ENCODE measurements at places on chromosomes 1 and 21.

DNA sequence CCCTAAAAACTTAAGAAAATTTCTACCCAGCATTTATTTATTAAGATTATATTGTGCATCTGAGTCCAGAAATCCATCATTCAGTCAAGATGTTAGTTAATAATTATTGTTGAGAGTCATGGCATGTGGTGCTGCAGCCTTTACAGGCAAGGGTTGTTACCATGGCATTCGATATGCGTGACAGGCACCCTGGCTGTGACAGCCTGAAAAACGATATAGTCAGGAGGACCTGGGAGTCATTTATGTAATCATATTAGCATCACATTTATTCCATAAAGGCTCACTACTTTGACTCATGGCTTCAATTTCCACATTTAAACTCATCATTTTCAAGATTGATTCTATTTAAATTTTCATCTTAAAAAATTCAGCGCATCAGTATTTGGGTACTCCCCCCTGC lies 68.0 kb downstream of the CACHD1 start:
- no peak for DNase-seq

DNA sequence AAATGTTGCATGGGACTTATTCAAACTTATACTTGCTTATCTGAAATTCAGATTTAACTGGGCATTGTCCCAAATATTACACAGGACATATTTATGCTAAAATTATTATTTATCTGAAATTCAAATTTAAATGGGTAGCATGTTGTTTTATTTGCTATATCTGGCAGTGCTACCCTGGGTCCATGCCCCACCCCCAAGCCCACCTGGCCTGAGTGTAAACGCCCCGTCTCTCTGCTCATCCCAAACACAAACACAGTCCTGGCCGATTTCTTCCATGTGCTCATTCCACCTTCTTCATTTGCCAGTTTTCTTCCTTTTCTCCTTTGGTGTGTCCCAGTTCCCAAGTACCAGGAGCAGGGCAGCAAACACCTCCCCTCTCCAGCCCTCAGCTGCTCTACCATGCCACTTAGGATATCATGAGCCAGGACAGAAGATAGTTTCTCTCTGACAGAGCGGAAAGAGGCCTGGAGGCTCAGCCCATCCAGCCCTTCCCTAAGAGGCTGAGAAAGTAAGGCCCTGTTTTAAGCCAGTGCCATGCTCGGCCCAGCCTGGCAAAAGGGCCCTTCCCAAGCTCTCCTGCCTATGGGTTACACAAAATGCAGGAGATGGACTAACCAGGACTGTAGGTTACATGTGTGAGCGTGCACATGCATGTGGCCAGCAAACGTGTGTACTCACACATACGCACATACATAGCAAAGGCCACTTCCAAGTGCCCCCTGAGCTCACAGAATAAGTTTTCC lies 69.5 kb downstream of the UBE2T start:
- no peak for DNase-seq

GRCh38 chr1:89347296-89347695 lies 16.6 kb upstream of the GBP6 start:
- DNase-seq: no peak

GRCh38 chr1:50983219-50983802 lies 13.3 kb downstream of the CDKN2C start:
- DNase-seq: no peak

- DNase-seq: no peak
Observed at GRCh38 chr1:232357416-232357815, 272.5 kb downstream of the SIPA1L2 start.

- no peak for DNase-seq
Observed at GRCh38 chr1:196577386-196577785, 30.9 kb downstream of the KCNT2 start.

GRCh38 chr1:14850563-14850962 lies 252.1 kb downstream of the KAZN start:
- no peak for DNase-seq

- no peak for DNase-seq
Observed at GRCh38 chr1:17935230-17935629, 172.4 kb upstream of the IGSF21 start.

DNA sequence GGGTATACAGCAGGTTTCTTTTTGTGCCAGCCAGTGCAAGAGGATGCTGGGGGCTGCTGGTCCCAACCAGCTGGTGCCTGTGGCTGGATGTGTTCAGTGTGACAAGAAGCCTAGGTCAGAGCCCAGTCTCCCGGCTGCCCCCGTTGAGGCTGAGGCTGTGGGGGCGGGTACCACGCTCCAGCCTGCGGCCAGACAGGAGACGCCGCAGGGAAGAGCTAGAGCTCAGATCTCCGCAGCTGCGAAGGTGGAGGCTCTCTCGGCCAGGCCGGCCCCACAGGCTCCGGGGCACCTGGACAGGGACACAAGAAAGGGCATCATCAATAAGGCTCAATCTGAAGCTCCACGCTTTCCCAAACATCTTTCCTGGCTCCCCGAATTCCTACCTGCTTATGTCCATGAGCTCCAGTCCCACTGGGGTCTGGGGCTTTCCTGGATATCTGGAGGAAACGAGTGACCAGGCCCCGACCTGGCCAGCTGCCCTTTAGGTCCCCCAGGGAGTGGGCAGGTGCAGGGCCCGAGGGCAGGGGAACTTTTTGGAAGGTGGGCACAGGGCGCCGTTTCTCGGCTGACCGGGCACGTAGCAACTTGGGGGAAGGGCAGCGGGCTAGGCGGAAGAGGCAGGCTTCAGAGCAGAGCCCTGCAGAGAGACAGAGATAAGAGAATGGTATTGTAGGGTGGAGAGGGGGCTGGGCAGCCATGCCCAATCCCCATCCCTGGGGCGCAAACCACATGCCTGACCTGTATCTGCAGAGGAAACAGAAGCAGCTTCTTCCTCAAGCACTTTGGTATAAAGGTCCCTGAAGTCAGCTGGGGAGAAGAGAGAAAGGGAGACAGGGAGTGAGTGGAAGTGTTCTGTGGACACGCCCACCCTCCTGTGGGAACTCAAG lies 7.4 kb downstream of the ENTREP3 start:
- DNase-seq: no peak

Measured in CD4-positive, alpha-beta T cell treated with Interferon gamma for 1 hour (primary cell).